NCI-H510A (cell line): ENCODE measurements at places on chromosomes 5 and 9.

GRCh38 chr5:152869971-152870370 is 464.9 kb upstream of the NMUR2 start:
- DNase-seq = no peak

DNA sequence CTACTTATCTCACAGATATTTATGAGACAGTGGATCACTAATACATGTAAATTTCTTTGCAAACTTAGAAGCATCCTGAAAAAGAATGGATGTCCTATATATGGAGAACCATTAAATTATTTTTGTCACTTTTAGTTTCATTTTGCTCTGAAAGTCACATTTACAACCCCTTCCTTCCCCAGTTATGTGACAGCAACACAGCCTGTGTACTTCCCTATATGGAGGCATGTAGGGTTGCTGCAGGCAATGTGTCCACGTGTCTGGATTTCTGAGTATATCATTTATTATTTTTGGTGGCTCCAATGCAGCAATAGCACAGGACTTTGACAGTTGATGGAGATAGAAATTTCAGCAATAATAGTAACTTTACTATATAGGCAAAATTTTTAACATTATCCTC is 156.4 kb downstream of the ST8SIA4 start:
- no peak for DNase-seq

DNA sequence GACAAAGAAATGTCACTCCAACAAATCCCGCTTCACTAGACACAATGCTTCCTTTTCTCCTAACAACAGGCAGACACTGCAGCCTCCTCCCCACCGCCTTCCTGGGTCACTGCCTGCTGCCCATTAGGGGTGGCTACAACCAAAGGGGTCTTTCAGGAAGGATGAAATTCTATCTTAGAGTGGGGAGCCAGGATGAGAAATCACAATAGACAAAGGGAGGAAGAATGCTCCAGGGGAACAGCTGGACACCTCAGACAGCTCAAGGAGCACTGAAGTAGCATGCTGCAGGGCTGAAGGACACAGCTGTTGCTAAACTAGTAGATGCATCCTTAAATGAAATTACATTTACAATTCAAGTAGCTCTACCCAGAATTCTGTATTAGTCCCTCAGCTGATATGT is 54.2 kb downstream of the PRELID2 start:
- DNase-seq = no peak

DNA sequence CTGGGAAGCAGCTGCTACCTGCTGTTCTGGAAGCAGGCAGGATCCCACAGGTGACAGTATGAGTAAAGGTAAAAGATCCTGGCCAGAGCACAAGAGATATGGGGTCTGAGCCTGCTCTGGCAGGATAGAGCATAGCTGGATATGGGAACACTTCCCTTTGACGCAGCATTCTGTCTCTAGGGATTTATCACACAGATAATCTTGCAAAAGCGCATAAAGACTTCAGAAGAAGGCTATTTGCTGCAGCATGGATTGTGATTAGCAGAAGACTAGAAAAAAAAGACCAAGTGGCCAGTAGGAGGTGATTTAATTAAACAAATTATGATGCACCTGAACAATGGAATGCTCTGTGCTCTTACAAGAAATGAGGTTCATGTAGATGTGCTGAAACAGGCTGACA is 52.4 kb upstream of the PWWP2A start:
- DNase-seq = no peak

- DNase-seq = no peak
Observed at GRCh38 chr5:67815455-67816391, 399.8 kb upstream of the PIK3R1 start.

DNA sequence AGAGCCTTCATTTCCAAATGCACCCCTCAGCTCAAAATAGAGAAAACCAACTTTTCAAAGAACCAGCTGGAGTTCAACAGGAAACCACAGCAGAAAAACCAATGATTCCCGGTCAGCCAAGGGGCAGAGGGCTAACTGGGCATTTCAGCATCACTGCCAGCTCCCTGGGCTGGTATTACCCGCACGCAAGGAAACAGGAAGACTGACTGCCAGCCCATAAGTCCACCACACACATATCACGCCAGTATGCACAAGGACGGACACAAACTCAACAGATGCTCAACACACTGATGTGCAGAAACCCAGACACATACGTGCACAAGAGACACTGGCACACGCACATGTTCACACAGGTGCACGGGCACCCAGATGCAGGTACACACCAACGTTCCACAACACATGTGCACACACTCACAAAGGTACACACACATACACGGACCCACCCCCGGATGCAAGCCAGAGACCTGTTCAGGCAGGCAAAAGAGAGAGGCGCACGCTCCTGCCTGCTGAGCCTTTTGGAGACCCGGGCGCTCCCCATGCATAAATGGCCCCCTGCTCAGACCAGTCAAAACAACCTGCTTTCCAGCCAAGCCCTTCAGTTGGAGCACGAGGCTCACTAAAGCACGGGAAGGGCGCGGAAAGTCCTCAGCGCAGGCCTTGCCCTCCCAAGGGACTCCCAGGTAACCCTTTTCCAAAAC is 2.1 kb downstream of the ADAMTS2 start:
- no peak for DNase-seq

DNA sequence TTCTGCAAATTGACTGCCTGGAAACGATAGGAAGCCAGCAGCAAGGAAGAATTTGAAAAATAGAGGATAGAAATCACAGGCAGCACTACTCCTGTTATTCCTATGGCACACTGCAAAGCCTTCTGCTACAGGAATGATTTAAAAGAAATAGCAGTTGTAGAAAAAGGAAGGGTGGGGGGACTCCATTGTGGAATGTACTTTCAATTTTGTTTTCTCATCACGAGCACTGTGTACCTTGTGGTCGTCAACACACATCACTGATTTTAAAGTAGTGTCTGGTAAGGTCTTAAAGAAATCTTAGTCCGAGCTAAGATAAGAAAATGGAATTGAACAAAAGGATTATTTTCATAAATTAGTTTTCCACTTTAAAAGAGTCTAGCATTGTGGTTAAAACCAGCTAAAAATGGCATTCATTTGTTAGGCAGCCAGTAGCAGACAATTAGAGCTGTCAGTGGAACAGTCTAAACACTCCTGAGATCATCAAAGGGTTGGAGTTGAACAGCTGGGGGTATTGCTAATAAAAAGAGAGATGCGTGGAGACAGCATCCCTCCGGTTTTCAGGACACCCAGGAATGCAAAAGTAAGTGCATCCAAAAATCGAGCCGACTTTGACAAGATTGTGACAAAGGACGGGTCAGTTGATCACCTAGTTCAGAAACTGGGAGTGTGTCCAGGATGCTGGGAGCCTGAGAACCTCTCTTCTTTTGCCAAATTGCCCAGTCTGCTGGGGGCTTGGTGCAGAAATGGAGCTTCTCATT is 97.8 kb upstream of the WWC1 start:
- no peak for DNase-seq

DNA sequence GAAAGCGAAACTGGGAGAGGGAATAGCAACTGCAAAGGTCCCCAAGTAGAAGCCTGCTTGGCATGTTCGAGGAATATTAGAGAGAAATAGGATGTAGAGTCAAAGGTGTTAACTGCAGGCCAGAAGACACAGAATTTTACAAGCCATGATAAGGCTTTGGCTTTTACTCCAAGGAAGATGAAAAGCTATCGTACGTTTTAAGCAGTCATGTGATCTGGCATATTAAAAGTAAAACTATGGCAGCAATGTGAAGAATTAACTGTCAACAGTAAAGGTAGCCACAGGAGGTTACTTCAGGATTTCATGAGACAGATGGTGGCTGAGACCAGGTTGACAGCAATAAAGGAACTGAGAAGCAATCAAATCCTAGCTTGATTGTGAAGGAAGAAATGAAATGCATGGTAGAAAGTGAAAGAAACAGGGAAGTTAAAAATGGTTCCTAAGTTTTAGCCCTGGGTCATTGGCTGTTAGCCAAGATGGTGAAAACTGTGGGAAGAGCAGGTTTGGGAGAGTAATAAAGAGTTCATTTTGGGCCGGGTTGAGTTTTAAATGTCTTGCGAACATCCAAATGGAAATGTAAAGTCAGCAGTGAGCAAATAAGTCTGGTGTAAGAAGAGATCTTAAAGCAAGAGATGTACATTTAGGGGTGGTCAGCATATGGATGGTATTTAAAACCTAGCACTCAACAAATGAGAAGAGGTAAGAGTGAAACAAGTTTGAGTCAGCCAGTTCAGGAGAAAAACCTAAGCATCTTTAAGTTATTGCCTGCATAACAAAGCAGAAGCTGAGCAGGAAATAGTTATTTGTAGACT is 20.3 kb upstream of the TTC33 start:
- no peak for DNase-seq

- DNase-seq = no peak
Observed at GRCh38 chr9:4318326-4318725, 18.5 kb upstream of the GLIS3 start.

GRCh38 chr5:96716007-96716406 is 53.8 kb downstream of the CAST start:
- no peak for DNase-seq

- no peak for DNase-seq
Observed at GRCh38 chr5:88825584-88826315, 57.2 kb downstream of the MEF2C start.

DNA sequence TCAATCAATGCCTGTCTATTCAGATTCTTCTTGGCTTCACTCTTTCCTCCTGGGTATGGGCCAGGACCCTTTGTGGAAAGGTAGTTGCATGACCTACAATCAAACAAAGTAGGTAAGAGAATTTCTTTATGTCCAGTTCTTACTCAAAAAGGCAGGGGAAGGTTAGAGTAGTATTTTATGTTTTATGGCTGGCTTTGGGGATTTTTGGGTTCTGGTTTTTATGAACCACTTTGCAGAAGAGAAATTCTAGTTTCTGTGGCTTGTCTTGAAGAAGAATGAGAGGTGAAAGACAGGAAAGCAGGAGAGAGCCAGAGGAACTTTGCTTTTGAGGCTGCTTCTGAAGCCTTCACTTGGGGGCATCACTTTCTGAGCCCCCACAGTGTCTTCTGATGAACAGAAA is 14.7 kb upstream of the CRHBP start:
- no peak for DNase-seq

- no peak for DNase-seq
Observed at GRCh38 chr5:35785601-35786085, 71.0 kb upstream of the IL7R start.

DNA sequence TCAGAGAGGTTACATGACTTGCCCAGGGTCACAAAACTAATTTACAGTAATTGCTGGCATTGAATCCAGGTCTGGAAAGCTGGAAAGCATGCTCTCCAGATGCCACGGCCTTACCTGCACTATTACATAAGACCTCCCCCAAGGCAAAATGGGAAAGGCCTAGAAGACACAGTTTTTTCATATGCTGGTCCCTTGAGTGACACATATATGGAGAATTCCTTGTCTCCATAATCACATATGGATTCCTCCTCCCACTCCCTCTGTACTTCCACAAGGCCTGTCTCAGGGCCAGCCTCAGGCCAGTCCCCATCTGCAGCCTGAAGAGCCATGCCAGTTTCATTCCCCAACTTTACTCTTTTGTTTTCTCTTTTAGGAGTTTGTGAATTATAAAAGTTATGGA is 28.6 kb upstream of the MEIKIN start:
- no peak for DNase-seq

- no peak for DNase-seq
Observed at GRCh38 chr9:127813686-127814226, 11.1 kb downstream of the FPGS start.
